ENCODE measurements at places on chromosomes 3 and 15. TPM values are rescaled to one million over a fixed set of nuclear protein-coding genes. Genes with fewer than 3 reads are reported as not detected.

DNA sequence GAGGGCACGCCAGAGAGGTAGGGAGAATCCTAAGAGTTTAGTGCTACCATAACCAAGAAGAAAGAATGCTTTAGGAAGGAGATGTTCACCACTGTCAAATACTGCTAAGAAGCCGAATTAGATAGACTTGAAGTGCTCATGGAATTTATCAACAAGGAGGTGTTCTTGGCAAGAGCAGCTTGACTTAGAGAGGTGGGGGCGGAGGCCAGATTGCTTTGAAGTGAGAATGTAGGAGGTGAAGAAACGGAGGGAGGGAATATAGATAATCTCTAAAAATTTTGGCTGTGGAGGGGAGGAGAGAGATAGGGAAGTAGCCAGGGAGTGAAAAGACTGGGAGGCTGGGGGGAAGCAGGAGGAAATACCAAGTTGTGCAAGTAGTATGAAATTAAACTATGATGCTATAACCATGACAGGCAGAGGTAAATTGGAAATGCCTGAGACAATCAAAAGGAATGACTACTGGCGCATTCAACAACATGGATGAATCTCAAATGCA, 35.5 kb downstream of the GADL1 start:
- no peaks in the 10 kb centered on the region for H3K4me1 ChIP-seq
- no peaks in the 10 kb centered on the region for H3K36me3 ChIP-seq
- H3K4me3 ChIP-seq, result no peak overlapping the region
- H3K27me3 ChIP-seq, result no peaks in the 10 kb centered on the region

UACA gene
- total RNA-seq, result 18.4 TPM

- no peaks in the 10 kb centered on the region for H3K27me3 ChIP-seq
- no peaks in the 10 kb centered on the region for H3K36me3 ChIP-seq
- DNase-seq, result no peak
These were observed 15.6 kb downstream of the SMAD3 start for GRCh38 chr15:67080900-67081431.

TGM5 gene
- not detected for total RNA-seq

- no peaks in the 10 kb centered on the region for H3K36me3 ChIP-seq
- H3K27ac ChIP-seq, result no peak overlapping the region
- DNase-seq, result no peak
- no peak overlapping the region for H3K4me3 ChIP-seq
- H3K27me3 ChIP-seq, result no peaks in the 10 kb centered on the region
- no peaks in the 10 kb centered on the region for H3K4me1 ChIP-seq
These were observed 215.2 kb downstream of the ZNF621 start for GRCh38 chr3:40739971-40740370.

DNA sequence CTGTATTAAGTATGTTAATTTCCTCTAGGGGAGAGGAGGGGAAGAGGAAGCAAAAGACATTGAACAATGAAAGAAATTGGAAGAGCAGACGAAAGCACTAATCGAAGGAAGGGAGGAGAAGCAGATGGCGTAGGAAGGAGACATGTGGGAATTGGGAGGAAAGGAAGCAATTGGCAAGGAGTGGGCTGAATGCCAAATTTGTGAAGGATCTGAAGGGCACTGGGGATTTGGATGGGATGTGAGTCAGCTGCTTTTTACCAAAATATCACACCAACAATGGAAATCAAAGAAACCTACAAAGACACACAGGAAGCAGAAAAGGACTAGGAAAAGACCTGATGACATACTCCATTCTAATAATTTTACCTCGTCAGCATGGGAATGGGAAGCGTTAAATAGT, 1029.8 kb downstream of the ROBO1 start:
- H3K27ac ChIP-seq, result no peak overlapping the region
- H3K36me3 ChIP-seq, result no peaks in the 10 kb centered on the region
- peaks cover 5% of the 10 kb centered on the region for H3K4me1 ChIP-seq
- H3K4me3 ChIP-seq, result no peak overlapping the region
- no peaks in the 10 kb centered on the region for H3K27me3 ChIP-seq

DNA sequence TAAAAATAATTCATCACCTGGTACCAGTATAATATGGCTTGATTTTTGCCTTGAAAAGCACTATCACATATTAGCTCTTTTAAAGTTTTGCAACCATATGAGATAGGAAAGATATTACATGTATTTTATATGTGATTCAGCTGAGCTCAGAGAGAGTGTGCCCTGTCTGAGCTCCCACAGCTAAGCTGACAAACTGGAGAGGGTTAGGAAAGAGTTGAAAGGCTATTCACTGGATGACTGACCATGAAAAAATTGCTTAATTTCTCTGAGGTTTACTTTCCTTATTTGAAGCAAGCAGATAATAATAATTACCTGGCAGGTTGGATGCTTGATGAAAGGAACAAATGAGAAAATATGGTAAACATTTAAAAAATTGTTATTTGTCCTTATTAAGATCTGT, 97.4 kb upstream of the CCDC80 start:
- no peak overlapping the region for H3K4me3 ChIP-seq
- no peaks in the 10 kb centered on the region for H3K36me3 ChIP-seq
- H3K27ac ChIP-seq, result no peak overlapping the region
- no peaks in the 10 kb centered on the region for H3K4me1 ChIP-seq

SPTBN5 gene
- total RNA-seq, result 0.63 TPM

- DNase-seq, result no peak
- no peak overlapping the region for H3K4me3 ChIP-seq
- H3K36me3 ChIP-seq, result no peaks in the 10 kb centered on the region
- H3K4me1 ChIP-seq, result no peaks in the 10 kb centered on the region
- no peak overlapping the region for H3K27ac ChIP-seq
These were observed 66.2 kb downstream of the SCN11A start for GRCh38 chr3:38985581-38985980.

MYL3 gene
- total RNA-seq, result 208 TPM

DNA sequence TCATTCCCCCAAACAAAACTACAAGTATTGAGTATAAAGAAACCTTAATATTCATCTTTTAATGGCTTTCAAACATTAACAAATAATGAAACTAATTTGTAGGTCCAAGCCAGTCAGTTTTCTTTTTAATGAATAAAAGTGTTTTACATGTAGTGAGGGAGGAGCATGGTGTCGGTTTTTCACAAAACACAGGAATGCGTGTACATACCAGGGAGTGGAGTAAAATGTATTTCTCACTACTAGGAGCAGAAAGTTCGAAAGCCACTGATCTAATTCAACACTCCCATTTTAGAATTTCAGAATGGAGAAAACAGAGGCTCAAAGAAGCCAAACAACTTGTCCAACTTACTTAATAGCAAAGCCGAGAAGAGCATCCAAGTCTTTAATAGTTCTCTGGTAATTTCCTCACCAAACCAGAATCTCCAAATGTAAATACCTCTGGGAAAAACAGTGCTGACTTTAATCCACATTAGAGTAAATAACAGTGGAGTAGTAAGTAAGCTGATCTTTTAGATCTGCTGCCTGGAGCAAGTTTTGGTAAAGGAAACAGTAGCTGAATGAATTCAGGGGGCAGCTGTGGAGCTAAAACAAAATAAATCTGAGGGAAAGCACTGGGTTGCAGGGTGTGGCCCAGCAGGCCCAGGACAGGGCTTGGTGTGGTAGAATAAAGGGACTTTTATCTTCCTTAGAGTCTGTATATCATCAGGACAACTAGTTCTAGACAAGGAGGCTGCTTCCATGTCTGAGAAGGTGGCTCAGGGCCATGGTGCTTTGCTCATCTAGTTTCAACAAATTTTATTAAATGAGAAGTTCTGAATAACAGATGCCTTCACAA, 7.9 kb downstream of the ANP32A start:
- H3K36me3 ChIP-seq, result no peaks in the 10 kb centered on the region
- peaks cover 73% of the 10 kb centered on the region for H3K4me1 ChIP-seq
- H3K27ac ChIP-seq, result peak overlapping the region; percentile 28

Data from right atrium auricular region (tissue), 2 donors.